ENCODE measurements at places on chromosomes 11 and 22.

DNA sequence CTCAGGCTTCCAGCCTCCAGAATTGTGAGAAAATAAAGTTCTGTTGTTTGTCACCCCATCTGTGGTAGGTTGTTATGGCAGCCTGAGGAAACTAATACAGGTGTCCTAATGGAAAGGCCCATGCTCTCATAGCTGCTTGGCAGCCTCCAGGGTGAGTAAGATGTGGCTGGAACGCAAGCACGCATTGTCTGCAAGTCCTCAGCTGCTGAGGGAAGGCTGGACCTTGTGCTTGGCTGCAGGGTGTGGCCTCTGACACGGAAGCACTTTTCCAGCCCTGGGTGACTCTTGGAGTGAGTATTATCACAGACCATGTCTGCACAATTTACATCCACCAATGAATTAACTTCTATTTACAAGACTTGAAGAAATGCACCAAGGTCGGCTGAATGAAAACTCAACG is 44.4 kb upstream of the BARX2 start:
- no peak for DNase-seq

DNA sequence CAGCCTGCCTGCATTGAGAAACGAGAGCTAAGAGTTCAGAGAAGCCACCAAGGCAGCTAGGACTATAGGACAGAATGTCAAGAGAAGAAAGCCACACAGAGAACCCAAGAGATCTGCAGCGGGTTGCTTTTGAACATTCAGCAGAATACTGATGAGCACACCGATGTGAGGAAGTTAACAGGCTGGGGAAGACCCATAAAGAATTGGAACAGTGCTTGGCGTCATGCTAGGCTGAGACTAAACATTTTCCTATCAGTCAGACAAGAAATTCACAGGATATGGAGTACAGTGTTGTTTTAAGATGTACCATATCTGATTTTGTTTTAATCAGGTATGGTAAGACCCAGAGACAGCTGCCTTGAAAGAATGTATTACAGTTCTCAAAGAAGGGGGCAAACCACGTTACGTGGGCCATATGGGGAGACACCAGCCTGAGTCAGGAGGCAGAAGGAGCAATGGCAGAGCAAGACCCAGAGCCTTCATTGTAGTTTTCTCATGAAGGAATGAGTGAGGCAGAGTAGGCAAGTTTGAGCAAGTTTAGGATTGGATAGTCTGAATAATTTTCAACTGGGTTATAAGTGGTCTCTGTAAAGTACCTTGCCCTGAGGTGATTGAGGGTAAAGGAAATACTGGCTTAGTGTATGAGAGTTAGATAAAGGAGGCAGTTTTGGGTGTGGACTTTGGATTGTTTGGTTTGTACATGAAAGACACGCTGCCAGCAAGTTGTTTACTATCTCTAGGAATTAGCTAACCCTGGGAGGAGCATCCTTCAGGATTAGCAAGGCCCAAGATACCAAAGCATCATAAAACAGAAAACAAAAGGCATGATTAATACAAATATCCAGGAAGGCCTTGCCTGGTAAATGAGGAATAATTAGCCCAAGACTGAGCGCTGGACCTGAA is 14.3 kb downstream of the LRRC75B start:
- DNase-seq, result no peak

DNA sequence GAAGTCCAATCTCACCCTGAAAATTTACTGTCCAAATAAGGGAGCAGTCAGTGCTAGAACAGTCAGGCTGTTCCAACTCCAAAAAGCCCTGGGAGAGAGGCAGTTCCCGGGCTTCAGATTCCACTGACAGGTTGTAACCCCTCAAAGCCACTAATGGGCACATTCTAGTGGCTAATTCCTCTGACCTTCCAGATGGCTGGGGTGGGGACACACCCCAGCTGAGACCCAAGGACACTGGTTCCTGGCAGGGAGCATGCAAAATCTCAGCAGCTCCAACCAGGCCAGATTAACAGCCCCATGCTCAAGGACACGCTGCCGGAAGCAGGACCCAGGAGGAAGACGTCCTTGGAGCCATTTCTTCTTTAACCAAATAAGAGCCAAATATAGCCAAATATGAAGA is 92.7 kb downstream of the RPL27A start:
- no peak for DNase-seq

- DNase-seq, result no peak
These were observed 209.7 kb downstream of the C11orf91 start for GRCh38 chr11:33490842-33491370.

- DNase-seq, result no peak
These were observed 286.6 kb downstream of the ETS1 start for GRCh38 chr11:128300785-128301184.

DNA sequence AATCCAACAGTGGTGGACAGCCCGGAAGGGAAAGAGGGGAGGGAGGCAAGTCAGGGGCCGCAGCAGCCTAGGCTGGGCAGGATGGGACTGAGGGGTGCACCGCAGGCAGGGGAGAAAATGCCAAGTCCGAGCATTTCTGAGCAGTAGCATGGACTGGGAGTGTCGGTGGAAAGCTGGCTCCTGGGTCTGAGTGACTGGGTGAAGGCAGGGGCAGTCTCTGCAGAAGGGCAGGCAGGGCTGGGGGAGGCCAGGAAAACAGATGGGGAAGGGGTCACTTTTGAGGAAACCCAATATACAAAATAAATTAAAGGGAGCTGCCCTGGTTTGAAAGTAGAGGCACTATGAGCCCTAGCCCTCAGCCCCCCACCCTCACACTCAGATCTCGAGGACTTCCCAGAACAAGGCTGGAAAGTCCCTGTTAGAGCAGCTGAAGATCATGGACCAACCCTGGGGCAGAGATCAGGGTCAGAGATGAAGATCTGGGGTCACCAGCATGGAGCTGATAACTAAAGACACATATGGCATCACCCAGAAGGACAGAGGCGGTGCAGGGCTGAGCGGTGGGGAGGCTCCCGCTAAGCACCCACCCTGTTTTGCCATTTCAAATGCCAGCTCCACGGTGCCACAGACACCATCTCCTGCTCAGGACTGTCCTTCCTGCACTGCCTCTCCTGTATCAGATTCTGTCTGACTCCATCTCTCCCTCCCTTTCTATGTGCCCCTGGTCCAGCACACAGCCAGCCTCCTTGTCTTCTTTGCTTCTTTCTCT is 32.4 kb upstream of the ETS1 start:
- no peak for DNase-seq

DNA sequence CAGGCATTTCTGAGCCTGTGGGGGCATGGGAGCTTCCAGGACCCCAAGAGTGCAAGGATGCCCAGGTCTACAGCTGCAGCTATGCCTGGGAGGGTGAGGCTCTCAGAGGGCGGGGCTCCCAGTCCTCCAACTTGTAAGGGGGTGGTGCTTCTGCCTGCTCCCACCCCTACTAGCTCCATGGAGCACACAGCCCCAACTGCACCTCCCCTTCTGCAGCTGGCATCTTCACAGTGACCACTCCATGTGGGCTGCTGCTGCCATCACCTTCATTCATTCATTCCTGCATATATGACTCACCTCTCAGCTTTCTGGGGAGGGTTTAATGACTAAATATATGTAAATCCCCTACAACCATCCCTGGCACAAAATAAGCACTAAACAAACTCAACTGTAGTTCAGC is 43.8 kb downstream of the CHST1 start:
- no peak for DNase-seq
